SK-MEL-5 (cell line): ENCODE measurements at places on chromosomes 6 and 20. TPM values are rescaled to one million over a fixed set of nuclear protein-coding genes. Genes with fewer than 3 reads are reported as not detected.

TM9SF4 gene
- total RNA-seq = 30.9 and 33.9 TPM in 2 replicates

DNA sequence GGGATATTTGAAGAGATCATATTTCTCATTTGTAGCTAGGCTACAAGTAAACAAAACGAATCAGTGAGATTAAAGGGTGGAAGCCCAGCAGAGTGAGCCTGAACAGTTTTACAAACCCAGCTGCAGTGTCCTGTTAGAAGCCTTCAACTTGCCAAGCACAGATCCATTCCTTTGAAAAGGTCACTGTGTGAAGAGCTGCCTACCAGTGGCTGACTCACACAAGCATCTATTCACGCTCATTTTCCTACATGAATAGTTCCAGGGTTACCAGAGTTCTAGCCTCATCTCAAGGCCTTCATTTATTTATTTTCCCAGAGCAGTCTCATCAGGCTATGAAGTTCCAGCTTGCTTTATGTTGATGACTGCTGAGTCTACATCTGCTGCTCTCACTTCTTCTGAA is 25.7 kb upstream of the MLIP start:
- peak; percentile 58 for DNase-seq

DNA sequence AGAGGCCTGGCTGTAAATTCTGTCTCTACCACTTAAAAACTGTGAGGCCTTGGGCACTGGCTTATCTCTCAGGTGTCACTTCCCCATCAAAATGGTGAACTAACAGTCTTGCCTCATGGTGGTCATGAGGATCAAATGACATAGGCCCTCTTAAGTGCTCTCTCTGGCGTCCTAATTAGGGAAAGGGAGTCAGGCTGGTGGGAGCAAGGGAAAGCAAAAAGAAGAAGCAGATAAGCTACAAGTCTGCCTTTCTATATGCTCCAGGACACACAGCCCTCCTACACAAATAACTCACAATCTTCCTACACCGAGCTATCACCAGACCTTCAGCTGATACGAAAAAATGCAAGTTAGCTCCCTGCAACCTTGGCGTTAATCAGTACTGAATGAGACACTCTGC is 19.5 kb upstream of the SLC22A16 start:
- no peak for DNase-seq

DNA sequence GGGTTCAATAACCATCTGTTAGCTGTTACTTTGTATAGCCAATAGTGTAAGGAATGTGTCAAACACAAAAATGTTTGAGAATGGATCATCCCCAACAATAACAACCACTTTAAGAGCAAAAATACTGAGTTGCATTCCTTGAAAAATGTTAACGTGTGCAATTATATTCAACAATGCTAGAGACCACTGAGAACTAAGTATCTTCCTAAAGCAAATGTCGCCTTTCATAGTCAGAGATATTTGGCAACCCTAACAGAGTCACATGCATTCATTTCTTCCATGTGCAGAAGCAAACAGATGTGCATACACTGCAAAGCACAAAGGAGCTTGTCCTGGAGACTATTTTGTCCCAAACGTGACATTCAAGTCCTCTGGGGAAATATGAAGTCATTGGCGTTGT is 448.6 kb downstream of the GJA1 start:
- peak; percentile 42 for DNase-seq

GRCh38 chr20:12270863-12271262 is 353.2 kb downstream of the BTBD3 start:
- DNase-seq = peak; percentile 2

MAFB gene
- 1.2 and 1.4 TPM in 2 replicates for total RNA-seq

- DNase-seq = no peak
Observed at GRCh38 chr6:146542881-146543210, 787 bp upstream of the RAB32 start.

- no peak for DNase-seq
Observed at GRCh38 chr6:22119500-22119899, 177.3 kb downstream of the PRL start.

MOG gene
- not detected in 2 replicates for total RNA-seq

- peak; percentile 50 for DNase-seq
Observed at GRCh38 chr20:32456869-32457478, 98.8 kb downstream of the ASXL1 start.

CST5 gene
- total RNA-seq = 0.26 TPM in 1 of 2 replicates, not detected in the other

DNA sequence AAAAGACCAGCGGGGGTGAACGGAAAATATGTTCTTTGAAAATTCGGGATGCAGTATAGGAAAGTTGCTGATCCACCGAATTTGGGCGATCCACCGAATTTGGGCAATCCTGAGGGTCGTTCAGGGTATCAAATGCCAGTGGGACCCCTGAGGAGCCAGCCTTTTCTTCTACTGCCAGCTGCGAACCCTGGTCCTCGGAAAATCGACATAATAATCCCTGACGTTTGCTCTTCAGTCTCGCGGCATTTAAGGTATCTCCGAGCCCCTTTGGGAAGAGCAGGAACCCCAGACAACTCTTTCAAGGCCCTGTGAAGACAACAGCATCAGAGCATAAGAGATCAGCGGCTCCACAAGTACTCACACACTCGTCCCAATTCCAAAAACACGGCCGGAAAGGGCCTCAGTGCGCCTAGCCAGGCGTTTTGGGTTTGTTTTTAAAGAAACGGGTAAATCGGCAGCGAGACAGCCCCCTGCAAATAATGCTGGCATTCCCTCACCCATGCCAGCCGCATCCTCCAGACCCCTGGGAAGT is 1.0 kb downstream of the SIM1 start:
- no peak for DNase-seq

- DNase-seq = no peak
Observed at GRCh38 chr20:618980-619379, 8.9 kb upstream of the TCF15 start.

DNA sequence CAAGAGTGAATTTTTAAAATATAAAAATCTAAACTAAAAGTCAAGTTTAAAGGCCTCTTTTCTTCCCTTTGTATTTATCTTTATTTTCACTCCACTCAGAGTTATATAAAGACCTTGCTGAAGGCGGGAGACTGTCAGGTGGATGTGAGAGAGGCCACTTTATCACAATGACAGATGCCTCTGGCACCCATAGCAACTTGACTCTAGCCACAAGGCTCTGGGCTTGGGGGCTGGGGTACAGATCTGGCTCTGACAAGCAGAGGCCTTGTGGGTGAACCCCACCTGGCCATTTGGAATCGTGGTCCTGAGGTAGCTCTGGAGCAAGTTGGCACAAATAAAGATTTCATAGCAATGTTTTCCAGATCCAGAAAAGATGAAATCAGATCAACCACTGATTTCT is 417.2 kb downstream of the RFPL4B start:
- no peak for DNase-seq

DNA sequence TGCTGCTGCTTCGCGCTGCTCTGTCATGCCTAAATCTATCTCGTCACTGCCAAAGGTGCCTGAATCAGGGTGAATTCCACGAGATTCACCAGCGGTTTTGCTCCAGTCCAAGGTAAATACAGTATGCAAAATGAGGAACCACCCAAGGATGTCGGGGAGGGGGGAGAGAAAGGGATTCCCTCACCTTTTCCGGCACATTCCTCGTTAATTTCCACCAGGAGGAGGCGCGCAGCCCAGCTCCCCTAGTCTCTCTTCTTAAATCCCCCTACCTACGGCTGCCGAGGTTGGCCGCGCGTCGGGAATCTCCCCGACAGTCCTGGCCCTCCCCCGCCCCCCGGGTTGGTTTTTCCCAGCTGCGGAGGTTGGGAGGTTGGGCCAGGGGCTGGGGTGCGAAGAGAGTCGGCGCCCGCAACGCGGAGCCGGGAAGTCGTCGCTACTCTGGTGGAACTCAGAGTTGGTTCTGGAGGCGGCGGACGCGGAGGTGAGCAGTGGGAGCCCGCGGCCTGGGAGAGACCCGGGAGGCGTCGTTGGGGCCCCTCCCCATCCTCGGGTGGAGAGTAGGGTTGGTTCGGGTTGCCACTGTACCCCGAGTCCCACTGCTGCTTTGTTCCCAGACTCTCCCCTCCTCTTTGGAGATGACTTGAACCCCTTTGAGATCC is at the start of gene TPBG:
TPBG (plus strand) TSS at position 390 of the 659 bp plus-strand sequence. CDS start 1,145 bp downstream, outside the sequence.
- DNase-seq = peak; percentile 49

OVOL2 gene
- total RNA-seq = not detected in 2 replicates

PSORS1C2 gene
- not detected in 2 replicates for total RNA-seq

RAET1E gene
- total RNA-seq = not detected in 2 replicates

FHL5 gene
- total RNA-seq = not detected in 2 replicates

TMC2 gene
- total RNA-seq = not detected in 2 replicates

GRCh38 chr20:4406627-4407026 is 315.1 kb upstream of the PRND start:
- DNase-seq = no peak

DNA sequence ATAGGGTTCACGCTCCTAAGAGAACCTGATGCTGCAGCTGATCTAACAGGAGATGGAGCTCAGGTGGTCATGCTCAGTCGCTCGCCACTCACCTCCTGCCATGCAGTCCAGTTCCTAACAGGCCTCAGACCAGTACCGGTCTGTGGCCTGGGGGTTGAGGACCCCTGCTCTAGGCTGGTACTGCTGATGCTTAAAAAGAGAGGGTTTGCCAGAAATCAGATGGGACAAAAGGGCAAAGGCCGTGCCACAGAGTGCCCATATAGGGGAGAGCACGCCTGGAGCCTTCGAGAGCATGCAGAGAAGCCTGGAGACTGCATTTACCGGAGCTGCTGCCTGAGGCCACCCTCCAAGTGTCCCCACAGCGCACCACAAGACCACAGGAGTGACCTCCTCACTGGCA is 75.5 kb downstream of the PTPN1 start:
- no peak for DNase-seq

DNA sequence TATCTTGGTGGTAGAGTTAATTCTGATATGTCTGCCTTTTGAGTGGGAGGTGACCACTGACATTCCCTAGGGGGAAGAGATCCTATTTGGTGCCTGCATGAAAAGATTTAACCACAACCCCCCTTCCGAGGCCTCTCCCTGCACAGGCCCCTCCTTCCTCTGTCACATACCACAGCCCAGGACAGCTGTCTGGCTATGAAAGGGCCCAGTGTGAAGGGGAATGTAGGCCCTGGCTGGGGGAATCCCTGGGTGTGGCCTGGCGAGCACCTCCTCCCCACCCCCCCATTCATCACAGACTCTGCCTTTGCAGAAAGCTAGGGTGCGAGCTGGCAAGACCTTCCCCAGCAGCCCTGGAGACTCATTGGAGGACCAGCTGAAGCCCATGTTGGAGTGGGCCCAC is 27.4 kb upstream of the MAPRE1 start:
- DNase-seq = peak; percentile 75

DNA sequence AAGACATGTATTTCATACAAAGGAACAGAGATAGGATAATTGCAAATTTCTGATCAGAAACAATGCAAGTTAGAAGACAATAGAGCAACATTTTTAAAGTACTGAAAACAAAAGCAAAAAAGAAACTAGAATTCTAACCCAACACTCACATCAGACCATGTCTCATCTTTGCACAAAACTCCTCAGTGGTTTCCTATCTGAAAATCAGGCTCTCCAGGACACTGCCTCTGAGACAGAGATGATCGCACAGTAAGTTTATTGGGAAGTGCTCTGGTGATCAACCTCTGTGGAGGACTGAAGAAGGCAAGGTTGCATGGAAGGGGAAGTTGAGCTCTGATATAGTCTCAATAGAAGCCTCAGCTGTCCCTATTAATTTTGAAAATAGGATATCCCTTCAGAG is 2.3 kb upstream of the TTBK1 start:
- DNase-seq = no peak

- DNase-seq = no peak
Observed at GRCh38 chr20:44495257-44495656, 19.6 kb downstream of the TTPAL start.

DOK5 gene
- total RNA-seq = 2.2 and 2.8 TPM in 2 replicates

- no peak for DNase-seq
Observed at GRCh38 chr6:85452441-85452881, 2.6 kb downstream of the NT5E start.

HCRTR2 gene
- total RNA-seq = not detected in 2 replicates

- DNase-seq = peak; percentile 24
Observed at GRCh38 chr6:35500782-35501181, 3.9 kb upstream of the TEAD3 start.

DNA sequence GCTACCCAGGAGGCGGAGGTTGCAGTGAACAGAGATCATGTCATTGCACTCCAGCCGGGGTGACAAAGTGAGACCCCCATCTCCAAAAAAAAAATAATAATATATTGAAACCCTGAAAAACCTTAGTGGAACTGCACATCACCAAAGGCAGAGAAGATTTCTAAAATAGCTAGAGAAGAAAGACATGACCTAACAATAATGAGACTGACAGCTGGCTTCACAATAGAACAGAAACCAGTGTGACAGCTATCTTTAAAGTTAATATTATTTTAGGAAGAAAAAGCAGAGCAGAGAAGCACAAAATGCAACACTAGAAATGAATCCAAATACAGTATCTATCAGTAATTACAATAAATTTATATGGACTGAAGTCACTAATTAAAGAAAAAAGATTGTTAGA is 67.1 kb upstream of the FLRT3 start:
- no peak for DNase-seq

DNA sequence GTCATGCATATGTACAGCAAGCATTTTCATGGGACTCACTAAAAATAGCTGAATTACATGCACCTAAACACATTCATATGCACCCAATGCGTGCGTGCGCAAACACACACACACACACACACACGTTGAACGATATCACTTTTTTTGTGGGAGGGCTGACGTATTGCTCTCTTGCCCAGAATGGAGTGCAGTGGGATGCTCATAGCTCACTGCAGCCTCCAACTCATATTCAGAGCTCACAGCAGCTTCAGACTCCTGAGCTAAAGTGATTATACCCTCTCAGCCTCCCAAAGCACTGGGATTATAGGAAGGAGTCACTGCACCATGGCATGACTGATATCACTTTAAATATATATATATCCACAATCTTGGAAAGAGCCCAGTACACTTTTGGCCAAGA is 620.4 kb upstream of the MANEA start:
- DNase-seq = no peak

DNA sequence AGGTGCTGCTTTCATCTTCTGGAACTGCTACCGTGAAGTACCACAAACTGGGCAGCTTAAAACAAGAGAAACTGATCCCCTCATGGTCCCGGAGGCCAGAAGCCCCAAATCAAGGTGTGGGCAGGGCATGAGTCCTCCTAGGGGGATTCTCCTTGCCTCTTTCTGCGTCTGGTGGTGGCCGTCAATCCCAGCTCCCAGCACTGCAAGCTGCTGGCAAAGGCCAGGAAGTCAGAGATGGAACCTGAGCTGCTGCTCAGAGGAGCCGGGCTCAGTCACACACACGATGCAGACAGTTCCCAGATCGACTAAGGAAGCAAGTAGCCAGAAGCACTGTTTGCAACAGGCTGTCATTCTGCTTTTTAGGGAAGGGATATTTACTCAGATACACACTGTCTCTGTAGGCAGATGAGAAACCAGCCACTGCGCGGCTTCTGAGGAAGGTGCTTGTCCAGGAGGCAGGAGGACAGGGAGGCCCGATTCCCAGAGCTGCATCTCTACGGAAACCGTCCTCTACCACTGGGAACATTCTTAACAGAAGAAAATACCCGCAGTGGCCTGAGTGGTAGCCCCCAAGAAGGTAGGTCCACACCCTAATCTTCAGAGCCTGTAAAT is 15.5 kb downstream of the BHLHE23 start:
- DNase-seq = no peak

RSPO3 gene
- total RNA-seq = not detected in 2 replicates
